ENCODE measurements at places on chromosomes 12 and 14.

DNA sequence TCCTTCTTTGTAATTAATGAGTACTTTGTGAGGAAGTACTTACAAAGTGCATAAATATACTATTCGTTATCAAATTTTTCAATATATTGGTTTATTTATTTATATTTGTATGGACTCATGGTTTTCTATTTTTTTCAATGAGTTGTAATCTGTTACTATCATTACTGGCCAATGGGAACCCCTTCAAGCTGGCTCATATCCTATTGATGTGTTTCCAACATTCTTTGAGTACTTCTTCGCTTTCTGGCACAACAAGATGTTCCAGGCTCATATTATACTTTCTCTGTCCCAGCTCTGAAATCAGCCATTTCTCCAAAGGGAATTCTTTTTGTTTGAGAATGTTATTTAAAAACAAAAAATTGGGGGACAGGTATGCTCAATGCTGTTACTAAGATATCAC, 17.5 kb downstream of the YBX3 start:
- no peak for DNase-seq

- DNase-seq = no peak
Measured at GRCh38 chr14:90301668-90302090, 30.1 kb downstream of the NRDE2 start.

DNA sequence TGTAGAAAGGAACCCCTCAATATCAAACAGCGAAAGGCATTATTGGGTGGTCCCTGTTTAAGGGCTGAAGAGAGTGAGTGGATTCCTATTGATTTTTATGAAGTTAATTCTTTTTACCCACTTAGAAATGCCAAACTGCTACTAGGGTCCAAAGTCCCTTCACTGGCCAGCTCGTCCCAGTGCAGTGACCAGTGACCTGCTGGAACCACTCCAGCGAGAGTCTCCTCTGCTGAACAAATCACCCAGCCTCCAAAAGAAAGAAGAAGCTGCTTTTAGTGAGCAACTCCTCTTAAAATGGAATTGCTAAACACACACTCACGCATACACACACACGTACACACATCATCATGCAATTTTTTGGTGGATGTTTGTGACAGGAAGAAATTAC, 198.2 kb upstream of the PLEKHG7 start:
- no peak for DNase-seq

- DNase-seq = no peak
Measured at GRCh38 chr12:2376908-2377657, 324.3 kb downstream of the CACNA1C start.

DNA sequence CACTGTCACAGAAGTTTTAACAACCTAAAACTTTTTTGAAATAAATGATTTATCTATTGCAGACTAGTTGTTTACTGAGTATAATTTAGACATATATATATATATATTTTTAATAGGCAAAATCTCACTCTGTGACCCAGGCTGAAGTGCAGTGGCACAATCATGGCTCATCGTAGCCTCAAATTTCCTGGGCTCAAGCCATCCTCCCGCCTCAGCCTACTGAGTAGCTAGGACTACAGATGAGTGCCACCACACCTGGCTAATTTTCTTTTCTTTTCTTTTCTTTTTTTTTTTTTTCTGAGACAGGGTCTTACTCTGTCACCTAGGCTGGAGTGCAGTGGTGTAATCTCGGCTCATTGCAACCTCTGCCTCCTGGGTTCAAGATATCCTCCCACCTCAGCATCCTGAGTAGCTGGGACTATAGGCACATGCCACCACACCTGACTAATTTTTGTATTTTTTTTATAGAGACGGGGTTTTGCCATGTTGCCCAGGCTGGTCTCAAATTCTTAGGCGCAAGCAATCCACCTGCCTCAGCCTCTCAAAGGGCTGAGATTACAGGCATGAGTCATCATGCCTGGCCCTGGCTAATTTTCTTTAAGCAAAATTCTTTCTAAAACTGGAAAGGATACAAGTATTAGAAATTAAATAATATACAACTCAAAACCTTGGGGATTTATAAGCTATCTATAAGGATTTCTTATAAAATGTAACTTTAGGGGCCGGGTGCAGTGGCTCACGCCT, 23.1 kb downstream of the EEA1 start:
- DNase-seq = no peak

- no peak for DNase-seq
Measured at GRCh38 chr14:65866448-65866847, 453.9 kb downstream of the FUT8 start.

GRCh38 chr14:77897374-77897773, 97.5 kb downstream of the ADCK1 start:
- DNase-seq = no peak

DNA sequence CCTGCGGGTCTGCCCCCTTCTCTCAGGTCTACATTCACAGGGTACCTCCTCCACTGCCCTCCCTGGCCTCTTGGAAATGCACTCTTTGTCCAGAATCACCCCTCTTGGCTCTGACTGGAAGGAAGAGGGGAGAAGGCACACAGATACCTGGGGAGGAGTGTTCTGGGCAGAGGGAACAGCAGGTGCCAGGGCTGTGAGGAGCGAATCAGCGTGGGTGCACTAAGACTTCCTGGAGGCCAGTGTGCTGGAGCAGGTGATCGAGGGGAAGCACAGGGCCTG, 8.3 kb upstream of the TRAF3 start:
- no peak for DNase-seq

DNA sequence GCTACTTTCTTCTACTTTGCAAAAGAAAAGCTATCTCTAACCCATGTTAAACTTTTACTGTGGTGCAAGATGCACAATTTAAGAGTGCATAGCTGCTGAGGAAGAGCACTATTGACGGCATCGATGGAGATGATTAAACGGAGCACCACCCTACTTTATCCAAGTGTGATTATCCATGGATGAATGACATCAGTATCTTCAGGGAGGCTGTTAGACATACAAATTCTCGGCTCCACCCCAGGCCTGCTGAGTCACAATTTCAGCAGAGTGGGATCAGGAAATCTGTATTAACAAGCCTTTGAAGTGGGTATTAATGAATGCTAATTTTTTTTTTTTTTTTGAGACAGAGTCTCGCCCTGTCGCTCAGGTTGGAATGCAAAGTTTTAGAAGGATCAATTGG, 16.2 kb downstream of the SLC2A14 start:
- no peak for DNase-seq

GRCh38 chr12:53756300-53757100, 4.7 kb upstream of the CISTR start:
- no peak for DNase-seq

- no peak for DNase-seq
Measured at GRCh38 chr12:7190268-7191055, 976 bp downstream of the PEX5 start.

DNA sequence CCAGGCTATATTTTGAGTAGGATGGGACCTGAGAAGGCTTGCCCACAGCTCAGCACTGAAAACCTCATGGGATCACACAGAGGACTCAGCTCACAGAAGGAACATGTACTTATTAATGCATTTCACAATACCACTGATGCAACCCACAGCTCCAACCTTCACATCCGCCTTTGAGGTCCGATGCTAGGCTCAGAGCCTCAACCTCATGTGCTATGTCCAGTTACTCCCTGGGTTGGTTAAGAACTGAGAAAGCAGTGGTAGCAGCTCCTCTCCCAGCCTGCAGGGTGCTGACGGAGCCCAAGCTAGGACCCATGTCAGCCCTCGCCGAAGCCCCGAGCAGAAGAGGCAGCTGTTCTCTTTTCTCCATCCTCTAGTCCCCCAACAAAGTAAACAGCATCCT, 52.9 kb downstream of the SPTB start:
- no peak for DNase-seq

DNA sequence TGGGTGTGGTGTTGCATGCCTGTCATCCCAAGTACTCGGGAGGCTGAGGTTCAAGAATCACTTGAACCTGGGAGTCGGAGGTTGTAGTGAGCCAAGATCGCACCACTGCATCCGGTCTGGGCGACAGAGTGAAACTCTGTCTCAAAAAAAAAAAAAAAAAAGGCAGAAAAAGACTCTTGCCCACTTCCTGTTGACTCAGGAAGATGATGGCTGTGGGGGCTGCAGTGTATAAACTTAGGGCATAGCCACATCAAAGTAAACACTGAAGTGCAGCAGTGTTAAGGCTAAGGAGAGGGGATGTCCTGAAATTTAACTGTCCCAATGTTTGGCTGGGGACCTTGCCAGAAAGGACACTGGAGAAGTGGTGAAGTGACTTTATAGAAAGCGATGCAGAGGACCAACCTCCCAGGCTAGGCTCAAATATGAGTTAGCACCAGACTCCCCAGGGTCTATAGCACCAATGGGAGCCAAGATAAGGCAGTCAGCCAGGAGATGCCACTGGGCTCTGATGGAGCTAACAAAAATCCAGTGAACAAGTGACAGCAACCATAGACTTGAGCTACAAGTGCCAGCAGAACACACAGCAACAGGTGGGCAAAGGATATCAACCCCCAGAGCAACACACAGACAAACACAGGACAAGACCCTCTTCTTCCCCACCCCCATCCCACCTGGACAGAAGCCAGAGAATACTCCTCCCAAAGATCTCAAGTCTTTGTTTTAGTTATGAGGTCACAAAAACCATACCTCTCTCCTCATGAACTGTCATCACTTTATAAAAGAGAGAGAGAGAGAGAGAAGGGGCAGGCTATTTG, 28.0 kb downstream of the NELL2 start:
- peak; percentile 63 for DNase-seq

GRCh38 chr12:68428211-68428610, 96.0 kb upstream of the MDM1 start:
- no peak for DNase-seq

DNA sequence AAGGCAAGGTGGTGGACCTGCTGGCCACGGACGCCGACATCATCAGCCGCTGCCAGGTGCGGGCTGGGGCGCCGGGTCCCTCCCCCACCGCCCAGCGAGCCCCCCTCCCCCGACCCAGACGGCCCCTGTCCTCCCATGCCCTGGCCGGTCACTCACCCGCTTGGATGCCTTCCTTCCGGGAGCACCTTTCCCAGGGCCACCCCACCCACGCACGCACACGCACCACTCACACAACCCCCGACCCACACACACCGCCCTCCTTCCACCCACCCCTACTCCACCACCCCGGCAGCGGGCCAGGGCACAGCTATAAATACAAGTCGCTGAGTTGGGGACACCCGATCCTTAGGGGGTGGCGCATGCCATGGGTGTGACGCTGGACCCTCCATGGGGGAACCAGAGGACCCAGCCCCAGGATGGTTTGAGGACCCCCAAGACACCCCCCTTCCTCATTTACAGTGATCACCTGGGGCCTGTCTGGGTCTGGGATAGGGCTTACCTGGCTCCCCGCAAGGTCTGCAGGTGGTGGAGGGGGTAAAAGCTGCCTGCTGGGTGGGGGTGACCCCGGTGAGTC, 465 bp downstream of the ADSS1 start:
- DNase-seq = no peak

- no peak for DNase-seq
Measured at GRCh38 chr12:21528953-21529352, 2.9 kb downstream of the SPX start.

DNA sequence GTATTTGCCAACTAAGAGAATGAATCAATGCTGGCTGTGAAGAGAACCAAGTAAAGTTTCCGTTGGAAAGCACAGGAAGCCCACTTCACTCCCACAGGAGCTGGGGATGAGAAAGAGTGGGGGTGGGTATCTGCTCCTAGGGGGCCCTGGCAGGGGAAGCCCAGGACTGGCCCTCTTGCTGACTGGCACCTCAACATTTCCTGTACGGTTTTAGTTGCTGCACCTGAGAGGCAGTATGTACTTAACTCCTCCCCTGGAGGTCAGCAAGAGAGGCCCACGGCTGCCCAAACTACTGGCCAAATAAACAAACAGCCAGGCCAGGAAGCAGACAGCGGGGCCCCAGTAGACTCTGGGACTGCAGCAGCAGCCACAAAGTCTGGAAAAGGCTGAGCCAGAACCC, 33.8 kb upstream of the VWF start:
- no peak for DNase-seq

DNA sequence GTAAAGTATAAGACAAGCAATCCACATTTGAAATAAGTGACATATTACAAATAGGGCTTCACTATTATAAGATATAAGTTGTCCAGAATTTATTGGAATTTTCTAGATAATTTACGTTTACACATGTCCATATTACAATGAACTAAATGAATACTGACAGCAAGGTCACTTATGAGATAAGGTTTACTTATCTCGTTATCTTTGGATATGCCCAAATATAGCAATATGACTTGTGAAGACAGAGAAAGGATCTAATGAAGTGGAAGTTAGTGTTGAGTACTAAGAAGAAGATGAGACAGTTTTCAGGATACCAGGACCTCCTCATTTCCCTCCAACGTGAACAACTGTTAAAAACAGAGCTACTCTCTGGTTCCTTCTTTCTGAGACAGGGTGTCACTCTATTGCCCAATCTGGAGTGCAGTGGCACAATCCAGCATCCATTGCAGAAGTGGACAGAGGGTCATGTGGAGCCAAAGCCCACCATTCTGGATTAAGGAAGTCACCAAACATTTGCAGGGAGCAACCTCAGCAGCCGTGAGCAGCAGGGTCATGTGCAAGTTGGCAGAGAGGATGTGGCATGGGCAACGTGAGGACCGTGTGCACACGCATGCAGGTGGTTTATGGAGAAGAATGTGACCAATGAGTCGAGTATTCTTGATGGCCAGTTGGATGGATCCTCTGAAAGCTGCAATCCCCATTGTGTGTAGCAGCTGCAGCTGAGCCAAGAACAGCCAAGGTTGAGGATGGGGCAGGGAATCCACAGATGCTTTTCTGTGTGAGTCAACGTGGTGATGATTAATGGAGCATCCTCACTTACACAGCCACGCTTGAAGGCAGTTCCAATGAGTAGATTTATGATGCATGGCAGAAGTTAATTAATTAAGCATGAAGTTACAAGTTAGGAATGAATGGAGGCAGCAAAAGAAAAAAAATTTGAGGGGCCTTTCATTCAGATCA, 111.0 kb downstream of the BICD1 start:
- DNase-seq = no peak

GRCh38 chr12:30201301-30202160, 417.8 kb upstream of the TMTC1 start:
- DNase-seq = no peak

GRCh38 chr14:102957222-102957621, 34.8 kb downstream of the AMN start:
- DNase-seq = no peak

- no peak for DNase-seq
Measured at GRCh38 chr14:90692826-90693225, 123.4 kb downstream of the TTC7B start.
